ENCODE measurements at places on chromosomes 1 and 21. TPM values are rescaled to one million over a fixed set of nuclear protein-coding genes. Genes with fewer than 3 reads are reported as not detected.

The COA7 gene
- 14.9 TPM for total RNA-seq

The AURKAIP1 gene
- 137 TPM for total RNA-seq

The FMO2 gene
- 4.5 TPM for total RNA-seq

The ADORA1 gene
- 2.0 TPM for total RNA-seq

The CD48 gene
- total RNA-seq: not detected

The NEGR1 gene
- 3.6 TPM for total RNA-seq

The SMPDL3B gene
- total RNA-seq: not detected

The LRRC8C gene
- total RNA-seq: 8.3 TPM

The RGS18 gene
- not detected for total RNA-seq

The KCNE1 gene
- 0.29 TPM for total RNA-seq

The NT5C1A gene
- not detected for total RNA-seq

The HSD17B7 gene
- total RNA-seq: 17.5 TPM

The LPAR3 gene
- 33.5 TPM for total RNA-seq

The CTXND2 gene
- total RNA-seq: not detected

The RIPPLY3 gene
- not detected for total RNA-seq

The MASP2 gene
- not detected for total RNA-seq

The SLFNL1 gene
- total RNA-seq: 0.66 TPM

The HMGCS2 gene
- not detected for total RNA-seq

The CLCA4 gene
- total RNA-seq: not detected

The S100A6 gene
- total RNA-seq: 1,851 TPM

The FAM72C gene
- total RNA-seq: 1.5 TPM

The S100A3 gene
- total RNA-seq: 8.6 TPM

The MROH9 gene
- not detected for total RNA-seq

The GUCA2A gene
- total RNA-seq: not detected

The CENPF gene
- 3.8 TPM for total RNA-seq

The ADAMTSL4 gene
- total RNA-seq: 21.5 TPM

The FCRLA gene
- total RNA-seq: 1.5 TPM

The ABCG1 gene
- 4.5 TPM for total RNA-seq

The MAGI3 gene
- 14.1 TPM for total RNA-seq

The SPATA46 gene
- total RNA-seq: not detected

The RNF11 gene
- 76.9 TPM for total RNA-seq

The RGS4 gene
- 110 TPM for total RNA-seq

The RYR2 gene
- not detected for total RNA-seq

The TMEM52 gene
- 0.15 TPM for total RNA-seq

The MYOG gene
- not detected for total RNA-seq

The KRTAP19-3 gene
- total RNA-seq: not detected

The UCK2 gene
- 85.3 TPM for total RNA-seq

The RGS7 gene
- total RNA-seq: 1.9 TPM

The HFM1 gene
- 0.17 TPM for total RNA-seq

The SPRR2G gene
- not detected for total RNA-seq

The C1QTNF12 gene
- 5.1 TPM for total RNA-seq

The MYCL gene
- total RNA-seq: 0.15 TPM

The TRABD2B gene
- total RNA-seq: not detected

The TSPEAR gene
- not detected for total RNA-seq

The PPIAL4G gene
- total RNA-seq: not detected

The YOD1 gene
- 6.0 TPM for total RNA-seq

The LRRC71 gene
- not detected for total RNA-seq

The MSH4 gene
- 0.33 TPM for total RNA-seq

The UAP1 gene
- 120 TPM for total RNA-seq

The TUT4 gene
- 35.6 TPM for total RNA-seq

The NSL1 gene
- total RNA-seq: 40.2 TPM

The FAM43B gene
- 0.33 TPM for total RNA-seq
